ENCODE measurements at places on chromosomes 4 and X.

DNA sequence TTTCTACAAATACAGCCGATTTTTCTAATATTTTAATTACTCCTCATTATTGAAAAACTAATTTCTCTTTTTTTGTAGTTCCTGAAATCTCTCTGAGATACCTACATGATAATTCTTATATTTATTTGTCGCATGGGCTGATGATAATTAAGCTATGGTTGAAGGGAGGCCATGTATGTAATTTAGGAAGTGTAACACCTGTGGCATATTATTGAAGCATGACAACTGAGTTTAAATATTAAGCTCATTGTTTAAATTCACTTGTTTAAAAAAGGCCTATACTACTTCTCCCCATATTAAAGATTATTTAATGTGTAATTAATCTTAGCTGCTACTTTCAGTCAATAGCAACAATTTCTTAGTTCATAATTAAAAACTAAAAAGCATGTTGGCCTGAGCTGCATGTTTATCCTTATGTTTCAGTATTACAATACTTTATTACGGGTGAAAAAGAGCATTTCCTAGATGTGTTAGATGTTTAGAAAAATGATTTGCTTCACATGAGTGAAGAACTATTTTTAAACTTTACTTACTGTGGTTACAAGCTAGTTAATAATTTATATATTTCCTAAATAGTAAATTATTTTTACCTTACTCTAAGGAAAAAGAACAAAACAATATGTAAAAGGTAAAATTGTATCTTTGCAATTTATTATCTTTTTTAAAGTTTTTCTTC, 122.4 kb downstream of the RAP1GDS1 start:
- DNase-seq, result no peak

- no peak for DNase-seq
These were observed 11.1 kb downstream of the ACOT9 start for GRCh38 chrX:23731951-23732350.

DNA sequence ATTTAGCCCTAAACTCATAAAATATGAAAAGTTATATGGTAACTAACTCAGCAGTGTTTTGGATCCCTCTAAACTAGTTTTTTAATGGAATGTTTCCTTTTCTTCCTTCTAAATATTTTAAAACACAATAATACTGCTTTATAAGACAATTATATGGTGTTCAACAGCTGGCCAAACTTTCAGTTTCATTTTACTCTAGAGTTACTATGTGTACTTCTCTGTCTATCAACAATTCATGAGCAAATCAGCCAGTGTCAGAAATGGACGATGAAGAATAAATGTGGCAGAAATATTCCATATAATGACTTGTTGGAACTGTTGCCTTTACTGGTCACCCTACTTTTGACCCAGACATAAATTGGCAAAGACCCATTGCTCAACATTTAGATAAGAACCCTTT, 64.8 kb upstream of the CXXC4 start:
- no peak for DNase-seq

- no peak for DNase-seq
These were observed 74.3 kb upstream of the KCTD8 start for GRCh38 chr4:44522761-44523445.

DNA sequence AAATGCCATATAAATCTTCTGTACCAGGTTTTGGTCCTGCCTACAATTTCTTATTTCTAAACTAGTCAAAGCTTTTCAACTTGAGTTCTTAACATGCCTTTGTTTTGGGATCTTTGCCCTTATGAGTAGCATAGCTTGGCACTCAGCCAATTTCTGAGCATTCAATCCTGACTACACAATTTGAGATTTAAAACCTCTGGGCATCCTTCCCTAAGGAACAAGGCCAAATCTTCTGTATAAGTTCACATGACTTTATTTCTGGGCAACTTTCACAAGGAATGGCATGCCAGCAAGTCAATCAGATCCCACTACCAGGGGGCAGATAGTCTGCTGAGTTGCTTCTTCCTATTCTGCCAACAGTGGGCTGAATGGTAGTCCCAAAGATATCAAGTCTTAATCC, 254.2 kb downstream of the ADAMTS3 start:
- peak; percentile 90 for DNase-seq

DNA sequence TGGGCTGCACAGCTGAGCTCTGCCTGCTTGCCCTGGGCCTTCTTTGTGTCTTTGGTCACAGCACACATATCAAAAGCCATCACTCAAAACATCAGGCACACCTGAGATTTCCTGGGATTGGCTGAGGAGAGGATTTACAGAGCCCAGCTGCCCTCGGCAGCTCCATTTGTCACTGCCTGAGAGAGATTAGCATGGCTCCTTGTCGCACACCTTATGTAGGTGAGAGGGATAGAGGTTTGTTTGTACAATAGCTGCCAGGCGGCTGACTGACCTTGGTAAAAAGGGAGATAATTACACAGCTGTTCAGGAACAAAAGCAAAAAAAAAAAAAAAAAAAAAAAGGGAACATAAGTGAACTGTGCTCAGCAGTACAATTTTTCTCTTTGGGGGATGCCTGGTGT, 63.2 kb downstream of the MGST2 start:
- no peak for DNase-seq

- peak; percentile 47 for DNase-seq
These were observed 5.3 kb downstream of the DIAPH2 start for GRCh38 chrX:96689991-96690390.

- DNase-seq, result no peak
These were observed 13.1 kb downstream of the GPR82 start for GRCh38 chrX:41737065-41737464.

- peak; percentile 64 for DNase-seq
These were observed 22.4 kb downstream of the RBM47 start for GRCh38 chr4:40607221-40607620.

DNA sequence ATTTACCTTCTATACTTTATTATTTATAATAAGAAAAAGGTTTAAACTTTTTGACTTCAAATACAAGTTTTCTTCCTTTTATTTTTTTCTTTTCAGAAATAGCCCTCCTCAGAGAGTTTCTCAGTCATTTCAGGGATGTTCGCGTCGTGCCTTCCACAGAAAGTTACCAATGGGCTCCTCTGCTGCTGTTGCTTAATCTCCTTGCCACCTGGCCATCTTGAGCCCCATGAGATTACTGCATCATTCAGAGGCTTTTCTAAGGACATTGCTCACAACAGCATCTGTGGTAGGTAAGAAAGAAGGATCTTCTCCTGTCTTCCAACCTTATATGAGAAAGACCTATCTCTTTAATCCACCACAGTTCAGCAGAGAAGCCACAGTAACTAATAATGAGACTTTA, 1361.9 kb upstream of the ADGRL3 start:
- no peak for DNase-seq

DNA sequence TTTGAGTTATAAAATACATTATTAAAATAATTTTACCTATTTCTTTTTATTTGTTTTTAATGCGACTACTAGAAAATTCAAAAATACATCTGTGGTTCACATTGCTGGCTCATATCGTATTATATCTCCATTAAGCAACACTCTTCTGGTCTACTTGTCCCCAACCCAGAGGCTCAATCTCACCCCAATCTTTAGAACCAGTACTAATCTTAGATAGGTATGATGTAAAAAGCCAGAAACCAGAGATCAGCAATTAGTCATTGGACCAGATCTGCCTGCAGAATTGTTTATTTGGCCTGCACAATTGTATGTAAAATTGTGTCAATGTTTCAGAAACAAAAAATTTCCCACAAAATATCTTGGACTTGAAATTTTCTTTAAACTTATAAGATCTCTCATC, 155.5 kb upstream of the BMP3 start:
- DNase-seq, result no peak

DNA sequence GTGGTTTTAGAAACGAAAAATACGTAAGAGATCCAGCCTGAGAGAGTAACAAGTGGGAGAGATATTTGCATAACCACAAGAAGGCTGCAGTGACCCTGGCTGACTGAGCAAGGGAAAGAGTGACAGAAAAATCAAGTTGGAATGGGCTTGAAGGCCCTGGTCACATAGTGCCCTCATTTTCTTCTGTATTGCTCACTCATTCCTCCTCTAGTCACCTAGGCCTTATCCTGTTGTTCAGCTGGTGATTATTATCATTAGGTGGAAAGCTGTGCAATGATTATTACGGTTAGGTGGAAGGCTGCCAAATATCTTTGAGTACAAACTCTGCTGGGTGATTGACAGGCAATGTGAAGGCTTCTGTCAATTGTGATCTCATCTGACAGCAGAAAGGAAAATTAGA, 2384.1 kb downstream of the PCDH7 start:
- no peak for DNase-seq

- DNase-seq, result no peak
These were observed 35.7 kb downstream of the GATB start for GRCh38 chr4:151725087-151725486.

- peak; percentile 22 for DNase-seq
These were observed 3.2 kb downstream of the CENPC start for GRCh38 chr4:67542076-67542475.

GRCh38 chr4:36168127-36168878, 76.0 kb downstream of the ARAP2 start:
- no peak for DNase-seq

- DNase-seq, result no peak
These were observed 89.7 kb downstream of the AMELX start for GRCh38 chrX:11382930-11383329.

GRCh38 chr4:89575840-89576239, 261.1 kb downstream of the SNCA start:
- no peak for DNase-seq

GRCh38 chr4:67765928-67766327, 11.7 kb upstream of the GNRHR start:
- DNase-seq, result no peak

DNA sequence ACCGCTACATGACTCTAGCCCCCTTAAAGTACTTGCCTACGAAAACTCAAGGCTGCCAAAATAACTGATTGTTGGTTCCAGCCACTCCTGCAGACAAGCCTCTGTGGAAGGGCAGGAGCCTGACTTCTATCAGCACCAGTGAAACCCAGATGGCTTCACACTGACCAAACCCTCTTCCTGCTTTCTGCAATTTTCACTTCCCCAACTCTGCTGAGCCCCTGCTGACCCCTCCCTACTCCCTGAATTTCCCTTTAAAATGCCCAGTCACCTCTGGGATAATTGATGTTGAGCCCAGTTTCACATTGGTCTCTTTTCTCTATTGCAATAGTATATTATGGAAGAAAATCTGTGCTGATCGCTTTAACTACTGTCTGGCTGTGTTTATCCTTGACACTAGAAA, 61.6 kb upstream of the STS start:
- DNase-seq, result no peak

DNA sequence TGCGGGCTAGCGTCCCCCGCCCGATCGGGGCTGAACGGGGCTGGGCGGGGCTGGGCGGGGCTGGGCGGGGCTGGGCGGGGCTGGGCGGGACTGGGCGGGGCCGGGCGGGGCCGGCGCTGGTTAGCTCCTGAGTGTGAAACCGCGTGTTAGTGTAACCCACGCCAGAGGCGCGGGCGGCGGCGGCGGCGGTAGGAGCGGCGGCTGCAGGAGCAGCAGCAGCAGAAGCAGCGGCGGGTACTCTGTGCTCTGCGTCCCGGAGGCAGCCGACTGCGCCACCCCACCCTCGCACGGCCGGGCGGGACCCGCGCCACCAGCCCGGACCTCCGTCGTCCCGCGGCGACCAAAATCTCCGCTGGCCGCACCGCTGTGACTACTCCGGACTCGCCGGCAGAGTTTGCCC, 128.1 kb downstream of the LAS1L start:
- no peak for DNase-seq

- DNase-seq, result peak; percentile 4
These were observed 43.2 kb upstream of the SLC10A4 start for GRCh38 chr4:48439988-48440387.

- no peak for DNase-seq
These were observed 232.4 kb downstream of the MAML3 start for GRCh38 chr4:139921429-139922184.

Data from AG10803 (cell line).